ENCODE measurements at places on chromosomes 7 and 10.

- no peak for DNase-seq
Observed at GRCh38 chr10:73915206-73915851, 4.4 kb downstream of the PLAU start.

- no peak for DNase-seq
Observed at GRCh38 chr10:52900593-52900992, 128.0 kb upstream of the MBL2 start.

GRCh38 chr10:71773221-71773971 lies at the start of gene VSIR:
VSIR (minus strand) TSS chr10:71773520; CDS start chr10:71773439, 81 bp downstream.
- peak; percentile 91 for DNase-seq

GRCh38 chr7:77550586-77550985 lies 13.5 kb downstream of the PTPN12 start:
- no peak for DNase-seq

DNA sequence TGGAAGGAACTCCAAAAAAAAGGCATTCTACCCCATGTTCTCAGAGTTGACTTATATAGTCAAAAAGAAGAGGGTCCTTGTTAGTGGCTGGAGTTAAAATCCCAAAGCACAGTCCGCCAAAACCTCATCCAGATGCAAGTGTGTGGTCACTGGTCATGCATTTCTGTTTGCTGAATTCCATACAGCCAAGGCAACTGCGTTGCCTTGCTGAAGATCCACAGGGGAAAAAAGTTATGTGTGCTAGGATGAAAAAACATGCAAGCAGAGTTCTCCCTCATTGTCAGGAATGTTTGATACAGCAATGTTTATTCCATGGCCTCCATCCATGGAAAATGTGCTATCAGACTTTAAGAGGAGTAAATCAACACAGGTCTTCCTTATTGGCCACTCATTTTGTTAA lies 213.1 kb downstream of the CREB5 start:
- no peak for DNase-seq

DNA sequence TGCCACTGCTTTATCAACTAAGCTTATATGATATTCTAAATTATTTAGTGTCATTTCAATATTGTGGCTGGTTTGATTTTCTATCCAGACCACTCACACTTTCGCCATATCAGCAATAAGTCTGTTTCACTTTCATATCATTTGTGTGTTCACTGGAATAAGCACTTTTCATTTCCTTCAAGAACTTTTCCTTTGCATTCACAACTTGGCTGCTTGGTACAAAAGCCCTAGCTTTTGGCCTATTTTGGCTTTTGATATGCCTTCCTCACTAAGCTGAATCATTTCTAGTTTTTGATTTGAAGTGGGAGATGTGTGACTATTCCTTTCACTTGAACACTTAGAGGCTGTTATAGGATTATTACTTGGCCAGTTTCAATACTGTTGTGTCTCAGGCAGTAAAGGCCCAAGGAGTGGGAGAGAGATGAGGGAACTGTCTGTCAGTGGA lies 120.9 kb upstream of the NAMPT start:
- no peak for DNase-seq

GRCh38 chr10:36164556-36165504 lies 522.7 kb upstream of the FZD8 start:
- DNase-seq = no peak

DNA sequence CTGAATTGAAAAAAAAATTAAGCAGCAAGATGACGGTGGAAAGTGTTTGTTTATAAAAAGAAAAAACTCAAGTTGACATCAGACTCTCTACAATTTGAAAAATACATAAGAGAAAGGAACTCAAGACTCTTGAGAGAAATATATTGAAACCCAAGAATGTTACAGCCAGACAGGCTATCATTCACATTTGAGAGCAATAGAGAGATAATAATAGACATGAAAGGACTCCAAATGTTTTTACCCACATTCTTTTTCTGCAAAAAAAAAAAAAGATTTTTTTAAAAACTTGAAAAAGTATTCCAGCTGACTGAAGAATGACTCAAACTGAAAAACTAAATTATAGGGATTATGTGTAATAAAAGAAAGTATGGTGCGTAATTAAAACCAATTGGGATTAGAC lies 532.4 kb downstream of the INHBA start:
- DNase-seq = no peak

GRCh38 chr10:88116971-88117626 lies 253.7 kb downstream of the PTEN start:
- DNase-seq = no peak

- no peak for DNase-seq
Observed at GRCh38 chr7:137731436-137731835, 115.3 kb downstream of the DGKI start.

GRCh38 chr7:51246258-51247245 lies 70.1 kb downstream of the COBL start:
- no peak for DNase-seq

GRCh38 chr10:122663516-122664130 lies 36.0 kb downstream of the C10orf120 start:
- no peak for DNase-seq

DNA sequence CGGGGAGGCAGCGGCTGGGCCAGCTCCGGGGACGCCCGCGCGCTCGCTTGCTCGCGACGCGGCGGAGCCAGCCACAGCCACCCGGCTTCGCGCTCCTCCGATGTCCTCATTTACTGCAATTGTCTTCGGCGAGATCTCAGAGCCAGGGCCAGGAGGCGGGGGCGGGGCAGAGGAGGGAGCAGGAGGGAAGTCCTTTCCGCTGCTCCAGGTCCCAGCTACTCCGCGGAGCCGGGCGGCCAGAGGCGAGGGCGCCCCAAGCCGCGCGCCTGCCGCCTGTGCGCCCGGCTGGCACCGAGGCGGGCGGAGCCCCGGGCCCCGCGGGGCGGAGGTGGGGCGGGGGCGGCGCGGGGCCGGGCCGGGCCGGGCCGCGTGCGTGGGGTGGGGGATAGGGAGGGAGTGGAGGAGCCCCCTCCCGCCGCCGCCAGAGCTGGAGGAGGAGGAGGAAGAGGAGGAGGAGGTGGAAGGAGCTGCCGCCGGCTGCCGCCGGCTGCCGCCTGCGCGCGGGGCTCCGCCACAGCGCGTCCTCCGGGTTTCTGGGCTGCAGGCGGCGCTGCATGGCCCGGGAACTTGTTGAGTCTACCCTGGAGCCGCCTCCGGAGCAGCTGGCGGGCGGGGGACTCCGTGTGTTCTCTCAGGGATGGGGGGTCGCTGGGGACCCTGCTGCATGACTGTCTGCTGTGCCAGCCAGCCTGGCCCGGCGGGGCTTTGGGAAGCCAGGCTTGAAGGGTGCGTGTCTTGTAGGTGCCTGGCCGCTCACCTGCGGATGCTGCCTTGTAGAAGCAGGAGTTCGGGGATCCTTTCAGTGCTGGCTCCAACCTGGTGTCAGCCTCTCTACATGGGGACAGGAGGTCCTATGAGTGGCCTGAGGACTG lies at the start of gene INSYN2A:
INSYN2A (minus strand) TSS at position 310 of the 872 bp plus-strand sequence. CDS start 20,196 bp downstream, outside the sequence.
- no peak for DNase-seq
